Astrocyte of the spinal cord (primary cell): ENCODE measurements at places on chromosomes 6 and 20.

- DNase-seq: no peak
These were observed 166.4 kb downstream of the NFATC2 start for GRCh38 chr20:51376111-51376510.

DNA sequence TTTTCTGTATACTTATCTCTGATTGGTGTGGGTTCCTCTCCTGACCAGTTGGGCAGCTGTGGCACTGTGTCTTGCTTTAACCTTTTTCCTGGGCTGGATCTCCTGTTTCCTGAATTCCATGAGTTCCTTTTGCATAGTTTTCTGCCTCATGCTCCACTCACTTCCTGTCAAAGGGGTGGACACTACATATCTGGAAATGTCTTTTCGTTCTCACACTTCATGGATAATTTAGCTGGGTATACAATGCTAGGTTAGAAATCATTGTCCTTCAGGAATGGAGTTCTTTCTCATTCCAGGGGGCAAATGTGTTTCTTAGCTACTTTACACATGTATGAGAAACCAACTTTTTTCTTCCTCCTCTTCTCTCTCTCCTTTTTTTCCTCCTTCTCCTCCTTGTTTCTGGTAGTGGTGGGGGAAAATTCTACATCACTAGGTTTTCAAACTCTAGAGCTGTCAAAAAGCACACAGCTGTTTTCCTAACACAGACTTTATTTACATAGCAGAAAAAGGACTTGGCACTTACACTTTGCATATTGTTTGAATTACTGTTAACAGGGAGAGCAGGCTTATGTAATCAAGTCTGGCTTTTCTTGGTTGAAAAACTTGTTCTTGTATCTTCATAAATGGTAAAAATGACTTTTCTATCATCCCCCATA, 9.0 kb upstream of the DDX27 start:
- DNase-seq: no peak

DNA sequence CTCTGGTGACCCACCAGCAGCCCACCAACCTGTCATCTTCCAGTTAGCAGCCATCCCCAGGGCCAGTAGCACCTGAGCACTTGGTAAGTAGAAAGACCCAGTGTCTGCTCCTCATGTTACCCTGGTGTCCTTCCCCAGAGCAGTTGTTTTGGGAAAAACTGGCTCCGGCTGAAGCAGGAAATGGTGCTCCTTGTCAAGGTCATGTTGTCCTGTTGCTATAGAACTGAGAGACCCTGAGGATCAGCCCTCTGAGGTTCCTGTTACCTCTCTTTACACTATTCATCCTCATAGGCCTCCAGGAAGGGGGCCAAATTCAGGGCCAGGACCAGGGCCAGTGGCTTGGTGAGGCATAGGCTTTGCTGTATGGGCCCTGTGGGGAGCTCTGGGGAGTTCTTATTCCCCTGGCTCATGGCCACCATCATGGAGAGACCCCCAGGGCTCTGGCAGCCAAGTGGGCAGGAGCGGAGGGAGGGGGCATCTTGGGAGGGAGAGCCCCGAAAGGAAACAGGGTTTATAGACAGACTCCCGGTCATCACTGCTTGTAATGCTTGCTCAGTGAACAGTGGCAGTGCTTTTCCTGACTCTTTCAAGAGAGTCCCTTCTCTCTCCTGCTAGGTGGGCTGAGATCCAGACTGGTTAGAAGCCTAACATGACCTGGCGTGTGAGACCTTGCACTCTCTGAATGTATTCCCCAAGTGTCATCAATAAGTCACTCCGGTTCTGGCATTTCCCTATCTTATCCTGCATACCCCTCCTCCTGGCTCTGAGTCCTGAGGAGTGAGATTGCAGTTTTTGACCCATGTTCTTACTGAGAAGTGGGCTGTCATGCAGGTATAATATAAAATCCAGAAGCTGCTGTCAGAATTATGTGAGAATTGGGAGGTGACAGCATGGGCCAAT, 50.7 kb downstream of the PPARD start:
- no peak for DNase-seq

- DNase-seq: no peak
These were observed 46.0 kb upstream of the NAA20 start for GRCh38 chr20:19971116-19971515.

DNA sequence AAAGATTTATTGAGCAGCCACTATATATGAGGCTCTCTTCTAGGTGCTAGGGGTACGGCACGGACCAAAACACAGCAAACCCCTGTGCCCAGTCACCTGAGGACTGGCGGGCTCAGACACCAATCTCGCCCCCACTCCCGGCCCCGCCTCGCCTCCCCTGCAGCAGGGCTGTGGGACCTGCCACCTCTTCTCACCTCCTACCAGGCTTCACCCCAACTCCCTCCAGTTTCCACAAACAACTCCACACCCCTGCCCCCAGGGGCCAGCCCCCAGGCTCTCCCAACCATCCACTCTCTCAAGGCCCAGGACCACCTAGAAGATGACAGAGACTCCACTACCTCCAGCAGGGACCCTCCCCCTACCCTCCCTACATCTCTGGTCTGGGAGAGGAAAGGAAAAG, 6.5 kb downstream of the TFEB start:
- no peak for DNase-seq

DNA sequence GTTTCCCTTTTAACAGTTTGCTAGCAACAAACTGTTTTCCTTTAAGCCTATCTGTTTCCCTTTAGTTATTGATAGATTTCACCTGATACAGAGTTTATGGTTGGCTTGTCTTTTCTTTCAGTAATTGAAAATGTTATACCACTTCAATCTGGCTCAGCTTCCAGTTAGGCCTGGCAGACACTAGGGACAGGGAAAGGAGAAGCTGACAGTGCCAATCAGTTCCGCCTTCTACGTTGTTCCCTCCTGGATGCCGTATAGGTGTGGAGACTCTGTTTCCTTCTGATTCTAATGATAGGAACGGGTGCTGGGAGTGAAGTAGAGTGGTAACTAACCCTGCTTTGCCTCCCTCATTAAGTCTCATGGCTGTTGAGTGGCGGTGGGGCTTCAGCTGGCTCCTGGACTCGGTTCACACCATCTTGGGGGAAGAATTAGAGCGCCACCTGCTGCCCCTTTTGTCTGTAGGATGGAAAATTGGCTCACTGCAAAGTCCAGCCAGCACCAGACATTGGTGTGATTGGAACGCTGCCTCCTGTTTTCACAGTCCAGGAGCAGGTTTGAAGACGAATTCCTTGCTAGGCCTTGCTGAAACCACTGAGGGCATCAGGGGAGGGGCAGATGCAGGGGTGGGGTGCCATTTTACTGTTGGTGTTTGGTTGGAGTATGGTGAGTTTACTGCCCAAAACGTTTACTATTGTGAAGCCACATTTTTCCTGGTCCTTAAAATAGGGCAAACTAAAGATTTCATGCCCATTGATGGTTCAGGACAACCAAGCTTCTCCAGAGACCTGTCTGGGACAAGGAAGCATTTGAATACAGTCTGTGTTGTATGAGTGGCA, 1729.5 kb downstream of the GRIK2 start:
- peak; percentile 58 for DNase-seq

GRCh38 chr20:45290677-45291355, 15.8 kb upstream of the RBPJL start:
- peak; percentile 65 for DNase-seq

DNA sequence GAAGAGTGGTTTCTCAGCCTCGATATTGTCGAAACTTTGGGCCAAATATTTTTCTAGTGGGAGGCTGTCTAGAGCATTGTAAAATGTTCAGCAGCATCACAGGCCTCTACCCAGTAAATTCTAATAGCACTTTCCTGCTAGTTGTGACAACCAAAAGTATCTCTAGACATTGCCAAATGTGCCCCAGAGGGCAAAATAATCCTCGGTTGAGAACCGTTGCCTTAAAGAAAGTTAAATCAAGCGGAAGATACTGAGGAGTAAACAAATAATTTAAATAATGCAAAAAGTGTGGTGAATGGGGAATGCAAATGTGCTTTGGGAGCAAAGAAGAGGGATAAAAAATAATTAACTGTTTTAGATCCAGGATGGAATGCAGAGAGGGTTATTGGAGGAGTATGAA, 106.4 kb upstream of the ASCC3 start:
- no peak for DNase-seq

- no peak for DNase-seq
These were observed 347.0 kb downstream of the RNGTT start for GRCh38 chr6:88616380-88616779.
